ENCODE measurements at places on chromosomes 5 and 9.

- DNase-seq: no peak
These were observed 100.5 kb downstream of the TLE4 start for GRCh38 chr9:79672236-79672635.

GRCh38 chr5:170791325-170791954 is 7.9 kb downstream of the GABRP start:
- DNase-seq: peak; percentile 57

DNA sequence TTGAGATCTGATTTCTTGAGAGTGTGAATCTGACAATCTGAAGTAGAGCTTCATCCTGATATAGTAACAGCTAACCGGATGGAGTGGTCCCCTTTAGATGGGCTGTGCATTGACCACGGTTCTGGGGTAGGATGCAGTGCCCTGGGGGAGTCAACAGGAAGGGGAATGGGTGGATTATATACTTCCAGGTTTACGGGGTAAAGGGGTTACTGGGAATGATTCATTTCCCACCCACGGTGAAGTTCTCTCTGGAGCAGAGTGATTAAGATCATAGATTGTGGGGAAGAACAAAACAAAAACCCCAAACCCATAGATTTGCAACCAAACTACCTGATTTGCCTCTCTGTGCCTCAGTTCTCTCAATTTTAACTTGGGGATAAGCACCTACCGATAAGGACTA is 1.5 kb upstream of the B4GALT7 start:
- DNase-seq: peak; percentile 35

DNA sequence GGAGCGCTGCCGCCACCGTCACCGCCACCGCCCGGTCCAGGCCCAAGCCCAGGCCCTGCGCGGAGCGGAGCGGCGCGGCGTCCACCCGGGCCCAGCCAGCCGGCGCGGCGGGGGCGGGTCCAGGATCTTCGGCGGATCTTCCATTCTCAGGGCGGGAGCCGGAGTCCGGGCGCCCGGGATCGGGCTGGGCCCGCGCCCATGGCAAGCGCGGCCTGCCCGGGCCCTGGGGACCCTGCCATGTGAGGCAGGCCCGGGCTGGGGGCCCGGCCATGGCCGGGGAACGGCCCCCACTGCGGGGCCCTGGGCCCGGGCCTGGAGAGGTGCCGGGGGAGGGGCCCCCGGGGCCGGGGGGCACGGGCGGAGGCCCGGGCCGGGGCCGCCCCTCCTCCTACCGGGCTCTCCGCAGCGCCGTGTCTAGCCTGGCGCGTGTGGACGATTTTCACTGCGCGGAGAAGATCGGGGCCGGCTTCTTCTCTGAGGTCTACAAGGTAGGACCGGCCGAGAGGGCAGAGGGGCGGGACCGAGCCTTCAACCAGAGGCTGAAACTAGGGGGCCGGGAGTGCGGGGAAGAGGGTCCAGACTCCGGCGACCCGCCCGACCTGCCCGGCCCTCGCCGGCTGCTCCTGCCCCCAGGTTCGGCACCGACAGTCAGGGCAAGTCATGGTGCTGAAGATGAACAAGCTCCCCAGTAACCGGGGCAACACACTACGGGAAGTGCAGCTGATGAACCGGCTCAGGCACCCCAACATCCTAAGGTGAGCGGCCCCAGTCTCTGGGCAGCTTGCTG is 482 bp downstream of the TESK1 start:
- no peak for DNase-seq

DNA sequence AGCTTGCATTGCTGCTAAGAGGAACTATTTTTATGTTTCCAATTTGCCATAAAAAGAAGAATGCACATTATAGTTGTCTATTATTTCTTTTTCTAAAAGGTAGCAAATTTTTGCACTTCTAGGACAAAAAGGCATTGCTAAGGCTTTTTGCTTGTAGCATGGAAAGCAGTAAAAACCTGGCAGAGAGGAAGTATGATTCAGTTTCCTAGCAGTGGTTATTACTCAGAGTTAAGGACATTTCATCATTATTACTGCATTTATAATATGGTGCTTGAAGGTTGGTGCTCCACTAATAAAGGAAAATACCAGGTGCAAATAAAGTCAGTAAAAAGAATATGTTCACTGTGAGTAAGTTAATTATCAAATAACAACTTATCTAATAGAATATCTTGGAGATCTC is 179.8 kb upstream of the PLPPR1 start:
- no peak for DNase-seq

GRCh38 chr9:70574151-70574837 is 159.8 kb upstream of the KLF9 start:
- DNase-seq: no peak

DNA sequence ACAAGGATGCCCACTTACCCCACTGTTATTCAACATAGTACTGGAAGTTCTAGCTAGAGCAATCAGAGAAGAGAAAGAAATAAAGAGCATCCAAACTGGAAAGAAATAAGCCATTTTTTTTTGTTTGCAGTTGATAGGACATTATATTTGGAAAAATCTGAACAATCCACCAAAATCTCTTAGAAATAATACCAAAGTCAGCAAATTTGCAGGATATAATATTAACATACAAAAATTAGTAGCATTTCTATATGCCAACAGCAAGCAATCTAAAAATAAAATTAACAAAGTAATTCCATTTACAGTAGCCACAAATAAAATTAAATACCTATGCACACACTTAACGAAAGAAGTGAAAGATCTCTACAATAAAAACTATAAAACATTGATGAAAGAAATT is 599.3 kb downstream of the CDH9 start:
- no peak for DNase-seq

GRCh38 chr9:69412741-69413150 is 87.7 kb downstream of the ENTREP1 start:
- DNase-seq: peak; percentile 45

DNA sequence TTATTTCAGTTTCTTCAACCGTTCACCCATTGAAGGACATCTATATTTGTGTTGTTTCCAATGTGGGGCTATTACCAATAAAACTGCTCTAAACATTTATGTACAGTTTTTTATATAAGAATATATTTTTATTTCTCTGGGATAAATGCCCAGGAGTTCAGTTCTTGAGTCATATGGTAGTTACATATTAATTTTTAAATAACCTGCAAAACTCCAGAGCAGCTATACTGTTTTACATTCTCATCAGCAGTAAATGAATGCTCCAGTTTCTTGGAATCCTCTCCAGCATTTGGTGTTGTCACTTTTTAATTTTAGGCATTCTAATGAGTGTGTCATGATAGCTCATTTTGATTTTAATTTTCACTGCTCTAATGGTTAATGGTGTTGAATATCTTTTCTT is 36.2 kb downstream of the CDK7 start:
- DNase-seq: no peak

GRCh38 chr5:137696481-137696880 is 39.4 kb downstream of the KLHL3 start:
- DNase-seq: no peak

DNA sequence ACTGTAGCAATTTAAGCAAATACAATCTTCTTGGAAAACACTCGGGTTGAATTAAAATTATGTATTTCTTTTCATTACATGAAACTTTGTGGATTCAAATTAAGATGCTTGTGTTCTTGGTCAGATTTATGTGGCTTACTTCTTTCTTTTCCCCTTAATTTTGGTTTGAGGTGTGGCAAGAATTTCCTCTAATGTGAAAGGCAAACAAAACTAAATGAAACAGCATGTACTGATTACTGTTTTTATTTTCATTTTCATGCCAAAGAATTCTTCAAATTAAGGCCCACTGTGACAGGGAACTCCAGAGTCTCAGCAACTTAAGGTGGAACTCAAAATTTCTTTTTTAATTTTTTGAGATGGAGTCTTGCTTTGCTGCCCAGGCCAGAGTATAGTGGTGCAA is at the start of gene OMD:
TSS of gene OMD (minus strand) at position 132 of the 400 bp plus-strand sequence. CDS start 6,913 bp downstream, outside the sequence.
- DNase-seq: no peak

- no peak for DNase-seq
These were observed 377.0 kb downstream of the GLIS3 start for GRCh38 chr9:3922846-3923245.

- DNase-seq: no peak
These were observed 4.1 kb downstream of the RPL7A start for GRCh38 chr9:133351908-133352634.

- no peak for DNase-seq
These were observed 302.6 kb upstream of the TAS2R1 start for GRCh38 chr5:9932770-9933169.

DNA sequence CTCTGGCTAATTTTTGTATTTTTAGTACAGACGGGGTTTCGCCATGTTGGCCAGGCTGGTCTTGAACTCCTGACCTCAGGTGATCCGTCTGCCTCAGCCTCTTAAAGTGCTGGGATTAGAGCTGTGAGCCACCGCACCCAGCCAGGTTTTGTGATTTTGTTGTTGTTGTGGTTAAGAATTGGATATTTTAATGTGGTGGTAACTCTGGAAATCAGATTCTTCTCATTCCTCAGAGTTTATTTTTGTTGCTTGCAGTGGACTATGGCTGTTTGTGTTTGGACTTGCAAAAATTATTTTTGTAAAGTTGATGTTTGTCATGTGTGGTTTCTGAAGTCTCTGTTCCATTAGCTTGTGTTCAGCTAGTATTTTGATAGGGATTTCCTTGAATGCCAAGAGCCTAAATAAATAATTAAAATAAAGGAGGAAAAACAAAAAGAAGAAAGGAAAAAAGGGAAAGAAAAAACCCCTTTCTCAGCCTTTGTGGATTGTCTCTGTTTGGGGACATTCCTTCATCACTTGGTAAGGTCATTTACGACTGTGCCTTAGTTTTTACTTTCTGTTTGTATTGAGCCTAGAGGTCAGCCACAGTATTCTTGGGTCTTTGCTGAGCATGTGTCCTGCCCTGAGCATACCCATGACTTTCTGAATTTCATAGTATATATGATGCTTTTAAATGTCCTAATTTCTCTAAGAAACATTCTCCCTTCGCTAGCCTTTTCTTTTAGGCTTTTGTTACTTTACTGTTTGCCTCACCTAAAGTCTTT is 37.3 kb downstream of the PBX3 start:
- DNase-seq: no peak

DNA sequence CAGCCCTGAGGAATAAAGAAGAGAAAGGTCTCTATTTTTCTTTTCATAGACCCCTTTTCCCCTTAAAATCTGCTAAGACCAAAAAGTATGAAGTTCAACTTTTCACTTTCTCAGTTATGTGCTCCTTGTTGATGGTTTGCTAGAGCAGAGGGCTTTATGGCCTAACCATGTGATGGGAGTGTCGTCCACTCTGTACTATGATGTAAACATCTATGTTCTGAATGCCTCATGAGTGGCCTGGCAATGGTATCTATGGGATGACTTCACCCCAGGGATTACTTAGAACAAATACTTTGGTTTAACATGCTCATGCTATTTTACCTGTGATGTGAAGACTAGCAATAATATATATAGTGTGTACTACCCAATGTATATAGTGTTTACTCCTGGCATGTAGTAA is 43.7 kb upstream of the MIER3 start:
- no peak for DNase-seq

- DNase-seq: no peak
These were observed 150.3 kb downstream of the GPBP1 start for GRCh38 chr5:57324181-57324580.

- DNase-seq: no peak
These were observed 93.1 kb upstream of the DHFR start for GRCh38 chr5:80747922-80748321.

GRCh38 chr9:71130521-71130920 is 9.1 kb upstream of the TRPM3 start:
- no peak for DNase-seq

GRCh38 chr5:108760512-108760911 is 12.8 kb downstream of the FER start:
- DNase-seq: no peak

- DNase-seq: no peak
These were observed 8.3 kb downstream of the SHB start for GRCh38 chr9:38060681-38061080.

GRCh38 chr5:14574096-14574495 is 7.5 kb upstream of the OTULINL start:
- DNase-seq: no peak

- no peak for DNase-seq
These were observed 32.4 kb upstream of the NXNL2 start for GRCh38 chr9:88502552-88503034.
